ENCODE measurements at places on chromosomes 1 and 21.

GRCh38 chr21:32212116-32212515 is 66.7 kb downstream of the MIS18A start:
- DNase-seq = no peak

GRCh38 chr1:181140398-181140797 is 51.9 kb downstream of the IER5 start:
- no peak for DNase-seq

- no peak for DNase-seq
Measured at GRCh38 chr21:39048064-39048463, 135.2 kb downstream of the PSMG1 start.

GRCh38 chr1:70331962-70332361 is 22.6 kb downstream of the ANKRD13C start:
- DNase-seq = no peak

- no peak for DNase-seq
Measured at GRCh38 chr21:34034369-34035014, 38.9 kb upstream of the MRPS6 start.

DNA sequence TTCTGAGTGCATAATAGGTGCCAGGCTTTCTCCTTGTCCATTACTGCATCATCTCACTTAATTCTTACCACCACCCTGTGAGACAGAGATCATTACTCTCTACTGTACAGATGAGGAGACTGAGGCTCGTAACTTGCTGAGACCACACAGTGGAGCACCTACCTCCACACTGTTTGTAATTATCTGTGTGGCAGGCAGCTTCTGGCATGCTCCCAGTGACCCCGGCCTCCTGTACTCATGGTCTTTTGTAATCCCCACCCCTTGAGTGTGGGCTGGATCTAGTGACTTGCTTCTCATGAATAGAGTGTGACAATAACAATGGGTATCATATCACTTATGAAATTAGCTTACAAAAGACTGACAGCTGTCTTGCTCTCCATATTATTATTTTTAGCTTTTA is 407.3 kb downstream of the MATN1 start:
- no peak for DNase-seq

GRCh38 chr21:39681257-39681656 is 63.7 kb upstream of the IGSF5 start:
- no peak for DNase-seq

- DNase-seq = no peak
Measured at GRCh38 chr1:238537641-238538040, 646.9 kb upstream of the ZP4 start.

- DNase-seq = no peak
Measured at GRCh38 chr1:175530183-175530582, 213.2 kb downstream of the TNR start.

- no peak for DNase-seq
Measured at GRCh38 chr1:93722081-93723031, 40.7 kb upstream of the BCAR3 start.

GRCh38 chr1:27891196-27891889 is 19.0 kb downstream of the THEMIS2 start:
- DNase-seq = no peak

DNA sequence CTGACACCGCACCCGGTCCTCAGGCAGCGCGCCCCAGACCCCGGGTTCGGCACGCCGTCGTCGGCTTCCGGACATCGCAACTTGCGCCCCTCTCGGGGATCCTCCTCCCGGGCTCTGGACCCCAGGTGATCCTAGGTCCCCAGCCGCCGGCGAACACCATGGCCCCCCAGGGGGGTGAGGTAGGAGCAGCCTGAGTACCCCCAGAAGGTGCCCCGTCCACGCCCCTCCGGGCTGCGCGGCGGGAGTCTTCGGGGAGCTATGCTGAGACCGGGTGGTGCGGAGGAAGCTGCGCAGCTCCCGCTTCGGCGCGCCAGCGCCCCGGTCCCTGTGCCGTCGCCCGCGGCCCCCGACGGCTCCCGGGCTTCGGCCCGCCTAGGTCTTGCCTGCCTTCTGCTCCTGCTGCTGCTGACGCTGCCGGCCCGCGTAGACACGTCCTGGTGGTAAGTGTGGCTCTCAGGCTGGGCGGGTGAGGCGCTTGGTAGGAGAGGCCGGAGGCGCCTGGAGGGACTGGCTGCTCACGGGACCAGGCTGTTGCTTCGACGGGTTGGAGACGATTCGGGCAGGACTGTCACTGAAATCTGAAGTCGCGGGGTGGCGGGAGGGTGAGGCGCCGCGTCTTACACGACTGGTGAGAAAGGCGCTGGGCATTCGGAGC is 367 bp downstream of the WNT2B start:
- DNase-seq = no peak

GRCh38 chr1:209402697-209403096 is 180.8 kb upstream of the CAMK1G start:
- no peak for DNase-seq

- DNase-seq = no peak
Measured at GRCh38 chr1:244628789-244629188, 24.1 kb upstream of the DESI2 start.

DNA sequence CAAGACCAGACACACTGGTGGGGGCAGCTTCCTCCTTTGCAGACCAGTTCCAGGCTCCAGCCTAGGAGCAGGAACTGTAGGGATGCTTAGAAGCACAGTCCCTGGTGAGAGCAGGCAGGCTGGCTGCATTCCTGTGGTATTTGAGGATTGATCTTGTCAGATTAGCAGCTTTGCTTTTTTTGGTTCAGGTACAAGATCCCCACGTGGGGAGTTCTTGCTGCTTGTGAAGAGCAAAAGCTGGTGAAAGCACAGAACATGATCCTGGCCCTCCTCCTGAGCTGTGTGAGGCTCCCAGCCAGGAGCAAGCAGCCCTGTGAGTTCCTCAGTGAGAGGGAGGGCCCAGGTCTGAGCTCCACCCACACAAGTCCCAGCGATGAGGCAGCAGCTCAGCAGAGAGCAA is 75.3 kb upstream of the ARTN start:
- DNase-seq = no peak

DNA sequence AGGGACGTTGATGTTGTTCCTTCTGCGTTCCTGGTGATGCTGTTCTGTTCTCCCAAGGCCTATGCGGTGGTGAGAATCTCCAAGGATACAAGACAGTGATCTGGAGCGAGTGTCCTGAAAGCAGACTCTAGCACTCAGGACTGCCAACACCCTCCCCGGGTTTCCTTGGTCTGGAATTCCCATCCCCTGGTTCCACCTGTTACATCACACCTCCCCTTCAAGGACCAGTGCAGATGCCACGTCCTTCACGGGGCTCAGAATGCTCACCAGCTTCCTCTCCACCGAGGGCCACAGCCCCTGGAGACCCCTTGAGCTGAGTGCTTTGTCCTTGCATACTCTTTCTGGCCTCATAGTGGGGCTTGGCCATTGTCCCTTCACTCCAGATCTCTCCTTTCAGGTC is 43.5 kb downstream of the B3GALT5 start:
- DNase-seq = no peak

GRCh38 chr1:74522148-74522547 is 9.7 kb upstream of the LRRC53 start:
- DNase-seq = no peak

DNA sequence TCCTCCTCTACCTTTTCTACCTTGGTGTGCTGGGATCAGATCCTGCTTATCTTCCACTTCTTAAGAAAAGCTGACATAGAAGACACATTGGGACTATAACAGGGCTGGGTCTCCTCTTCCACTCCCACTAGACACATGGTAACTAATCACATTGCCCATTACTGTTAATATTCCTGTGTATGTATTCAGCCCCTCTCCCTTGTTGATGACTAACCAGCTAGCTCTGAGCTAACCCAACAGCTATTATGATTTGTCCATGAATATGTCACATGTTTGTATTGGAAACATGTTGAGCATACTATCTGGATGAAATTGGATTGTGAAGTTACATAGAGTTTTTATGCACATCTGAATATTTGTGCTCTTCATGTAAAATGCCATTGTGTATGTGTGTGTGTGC is 52.9 kb downstream of the MPZL1 start:
- DNase-seq = no peak

- no peak for DNase-seq
Measured at GRCh38 chr1:231411036-231411531, 11.0 kb downstream of the EGLN1 start.

- no peak for DNase-seq
Measured at GRCh38 chr1:20703124-20703756, 14.6 kb downstream of the KIF17 start.

- DNase-seq = no peak
Measured at GRCh38 chr1:214123061-214123784, 135.4 kb downstream of the PROX1 start.

DNA sequence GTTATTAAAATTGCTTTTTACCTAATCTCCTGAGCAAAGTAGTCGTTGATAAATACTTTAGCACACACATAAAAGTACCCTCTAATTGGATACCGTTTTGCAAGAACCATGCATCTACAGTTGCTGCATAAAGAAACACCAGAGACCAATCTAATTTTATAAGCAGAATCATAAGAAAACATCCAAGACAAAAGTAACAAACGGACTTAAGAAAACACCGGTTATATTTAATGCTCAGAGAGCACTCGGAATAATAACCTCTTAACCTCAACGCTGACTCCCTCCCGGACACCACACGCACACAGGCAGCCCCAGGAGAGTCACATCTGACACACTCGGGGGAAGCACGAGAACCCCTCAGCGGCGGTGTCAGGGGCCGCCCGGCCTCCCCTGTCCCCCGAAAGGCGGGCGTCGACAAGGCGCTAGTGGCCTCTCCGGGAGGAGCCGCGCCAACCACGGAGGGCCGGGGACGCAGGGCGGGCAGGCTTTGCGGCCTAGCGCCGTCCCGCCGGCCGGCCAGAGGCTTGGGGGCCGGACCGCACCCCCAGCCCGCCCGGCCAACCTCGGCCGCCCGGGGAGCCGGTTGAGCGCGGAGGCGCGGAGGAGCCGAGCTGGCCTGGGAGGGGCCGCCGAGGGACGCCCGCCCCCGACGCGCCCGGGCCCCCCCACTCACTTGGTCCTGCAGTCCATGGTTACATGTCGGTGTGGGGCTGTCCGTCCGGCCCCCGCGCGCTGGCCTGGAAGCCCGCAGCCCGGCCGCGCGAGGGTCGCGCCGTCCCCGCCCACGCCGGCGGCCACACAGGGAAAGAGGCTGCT is 606 bp downstream of the DENND1B start:
- peak; percentile 26 for DNase-seq

- no peak for DNase-seq
Measured at GRCh38 chr1:110240476-110241210, 30.5 kb downstream of the KCNC4 start.
